Stimulated activated CD8-positive, alpha-beta memory T cell treated with anti-CD3 and anti-CD28 coated beads, Interleukin-4, amount 100 ng/mL, for 4 hours (primary cell): ENCODE measurements at places on chromosomes 12 and 14.

GRCh38 chr12:52335598-52336262, 14.5 kb upstream of the KRT83 start:
- DNase-seq = no peak

GRCh38 chr14:102775855-102776760, 1.1 kb upstream of the TRAF3 start:
- no peak for DNase-seq

DNA sequence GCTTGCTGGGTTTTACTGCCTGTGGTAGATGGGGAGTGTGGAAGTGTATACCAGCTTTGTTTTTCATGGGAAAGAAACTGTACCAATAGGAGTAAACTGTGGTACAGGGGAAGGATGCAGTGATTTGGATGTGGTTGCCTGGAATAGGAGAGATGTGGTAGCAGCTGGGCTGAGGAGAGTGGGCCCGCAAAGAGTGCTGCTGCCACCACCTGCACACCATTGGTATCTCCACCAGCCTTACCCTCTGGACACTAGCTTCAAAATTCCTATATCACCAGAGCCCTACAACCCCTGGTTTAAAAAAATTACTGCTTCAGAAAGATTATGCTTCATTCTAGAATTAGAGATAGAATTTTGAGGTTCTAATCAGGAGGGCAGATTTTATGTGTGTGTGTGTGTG, 53.6 kb downstream of the AKAP6 start:
- no peak for DNase-seq

- no peak for DNase-seq
These were observed 12.3 kb upstream of the CALM1 start for GRCh38 chr14:90384543-90384911.

DNA sequence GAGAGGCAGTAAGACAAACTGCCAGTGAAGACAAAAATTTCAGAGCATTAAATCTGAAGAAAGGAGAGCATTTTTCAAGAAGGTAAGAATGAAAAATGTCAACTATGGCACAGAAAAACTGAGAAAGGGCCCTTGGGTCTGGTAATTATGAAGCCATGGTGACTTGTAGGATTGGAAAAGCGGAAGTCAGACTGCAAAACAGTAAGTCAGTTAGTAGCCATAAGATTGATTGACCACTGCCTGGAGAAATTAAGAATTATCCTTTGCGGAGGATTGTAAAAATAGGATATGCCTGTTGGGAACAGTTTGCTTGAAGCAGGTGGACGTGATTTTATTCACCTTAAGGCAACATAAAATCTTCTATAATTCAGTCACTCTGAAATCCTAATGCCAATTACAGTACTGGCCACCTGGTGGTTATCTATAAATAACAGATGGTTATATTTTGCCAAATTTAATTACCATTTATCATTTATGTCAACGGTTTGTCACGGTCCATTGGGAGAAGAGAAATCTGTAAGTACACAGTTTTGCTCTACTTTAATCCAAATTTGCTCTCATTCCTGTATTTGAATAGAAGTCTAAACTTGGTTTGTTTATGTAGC, 127.1 kb upstream of the CNTN1 start:
- DNase-seq = no peak

DNA sequence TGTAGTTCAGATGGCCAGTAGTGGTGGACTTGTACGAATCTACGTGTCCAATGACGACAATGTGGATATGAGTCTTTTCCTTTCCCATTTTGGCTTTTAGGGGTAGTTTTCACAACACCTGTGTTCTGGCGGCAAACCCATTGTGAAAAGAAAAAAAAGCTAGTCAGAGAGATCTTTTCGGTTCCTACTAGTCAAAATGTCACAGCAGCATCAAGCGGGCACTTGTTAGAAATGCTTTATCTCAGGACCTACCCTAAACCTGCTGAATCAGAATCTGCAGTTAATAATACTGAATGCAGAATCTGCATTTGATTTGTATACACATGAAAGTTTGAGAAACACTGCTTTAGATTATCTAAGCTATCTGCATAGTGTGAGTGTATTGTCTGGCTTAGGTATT, 18.3 kb downstream of the AEBP2 start:
- DNase-seq = no peak

DNA sequence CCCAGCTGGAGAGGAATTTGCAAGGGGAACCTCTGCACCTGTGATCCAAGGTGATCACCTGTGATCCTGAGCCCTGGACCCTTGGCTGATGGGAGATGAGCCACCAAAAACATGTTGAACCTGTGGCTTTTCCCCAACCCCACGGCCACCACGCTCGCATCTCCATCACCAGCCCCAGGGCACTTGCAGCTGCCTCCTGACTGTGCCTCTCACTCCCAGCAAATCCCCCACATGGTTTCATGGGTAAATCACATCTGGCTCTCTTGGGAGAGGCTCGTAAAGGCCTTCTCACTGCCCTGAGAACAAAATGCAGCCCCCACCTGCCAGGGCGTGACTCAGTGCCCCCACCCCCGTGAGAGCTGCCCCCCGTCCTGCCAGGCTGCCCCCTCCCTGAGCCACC, 76.0 kb downstream of the RFLNA start:
- no peak for DNase-seq

DNA sequence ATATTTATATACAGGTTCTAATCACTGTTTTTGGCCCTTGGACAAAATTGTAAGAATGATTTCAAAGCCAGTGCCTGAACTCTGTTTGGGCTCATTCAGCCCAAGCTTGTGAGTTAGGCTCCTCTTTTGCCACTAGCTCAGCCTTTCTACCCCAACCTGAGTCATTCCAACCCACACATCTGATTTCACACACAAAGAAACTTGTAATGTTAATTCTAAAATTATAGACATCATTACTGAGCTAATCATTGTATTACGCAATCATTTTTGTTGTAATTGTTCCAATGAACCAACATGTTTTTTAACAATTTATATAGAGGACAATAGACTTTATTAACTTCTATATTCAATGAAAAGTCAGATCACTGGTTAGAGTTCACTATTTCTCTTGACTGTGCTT, 441.1 kb downstream of the ETNK1 start:
- DNase-seq = no peak

GRCh38 chr14:23109769-23110168, 5.0 kb upstream of the CIROP start:
- DNase-seq = no peak

DNA sequence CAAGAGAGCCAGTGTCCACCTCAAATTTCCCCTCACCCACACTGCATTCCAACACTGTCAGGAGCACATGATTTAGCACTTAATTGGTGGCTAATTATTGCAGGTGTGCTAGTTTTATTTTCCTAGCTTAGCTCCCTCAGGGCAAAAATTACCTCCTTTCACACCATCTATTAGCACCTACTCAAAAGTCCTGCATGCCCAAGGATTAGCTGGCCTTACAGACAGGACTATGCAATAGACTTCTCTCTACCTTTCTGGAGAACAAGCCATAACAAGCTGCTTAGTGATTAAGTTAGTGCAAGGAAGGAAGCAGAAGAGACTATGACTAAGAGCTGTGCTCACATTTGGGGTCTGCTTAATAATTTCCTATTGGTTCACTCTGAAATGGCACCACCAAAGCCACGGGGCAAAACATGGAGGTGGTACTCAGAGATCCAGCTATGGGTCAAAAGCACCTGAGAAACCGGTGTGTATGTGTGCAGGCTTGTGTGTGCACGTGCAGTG, 69.5 kb downstream of the STON2 start:
- DNase-seq = no peak

DNA sequence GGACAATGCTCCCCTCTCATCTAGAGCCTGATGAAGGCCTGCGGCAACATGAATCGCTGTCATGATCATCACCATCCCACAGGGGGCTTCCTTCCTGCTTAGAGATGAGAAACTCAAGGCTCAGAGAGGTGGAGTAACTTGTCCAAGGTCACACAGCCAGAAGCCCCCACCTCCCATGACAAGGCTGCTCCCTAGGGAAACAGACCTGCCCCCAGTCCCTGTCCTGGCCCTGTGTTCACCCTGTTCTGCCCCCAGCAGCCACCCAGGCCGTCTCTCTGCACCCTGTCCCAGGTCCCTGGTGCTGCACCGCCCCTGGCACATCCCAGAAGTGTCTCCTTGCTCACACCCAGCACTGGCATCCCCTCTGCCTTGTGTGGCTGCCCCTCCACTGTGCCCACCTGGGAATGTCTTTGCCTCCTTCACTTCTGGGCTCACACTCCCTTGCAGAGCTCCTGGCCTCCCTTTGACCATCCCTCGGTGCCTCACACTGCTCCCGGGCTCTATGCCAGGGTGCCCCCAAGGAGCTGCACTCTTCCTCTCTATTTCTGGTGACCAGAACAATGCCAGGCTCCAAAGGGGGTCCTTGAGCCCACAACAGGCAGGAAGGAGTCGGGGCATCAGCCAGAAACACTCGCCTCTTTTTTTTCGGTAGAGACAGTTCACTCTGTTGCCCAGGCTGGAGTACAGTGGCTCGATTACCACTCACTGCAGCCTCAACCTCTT, 70.5 kb downstream of the BCL11B start:
- DNase-seq = no peak

GRCh38 chr12:12399161-12399560, 42.3 kb downstream of the BORCS5 start:
- no peak for DNase-seq

DNA sequence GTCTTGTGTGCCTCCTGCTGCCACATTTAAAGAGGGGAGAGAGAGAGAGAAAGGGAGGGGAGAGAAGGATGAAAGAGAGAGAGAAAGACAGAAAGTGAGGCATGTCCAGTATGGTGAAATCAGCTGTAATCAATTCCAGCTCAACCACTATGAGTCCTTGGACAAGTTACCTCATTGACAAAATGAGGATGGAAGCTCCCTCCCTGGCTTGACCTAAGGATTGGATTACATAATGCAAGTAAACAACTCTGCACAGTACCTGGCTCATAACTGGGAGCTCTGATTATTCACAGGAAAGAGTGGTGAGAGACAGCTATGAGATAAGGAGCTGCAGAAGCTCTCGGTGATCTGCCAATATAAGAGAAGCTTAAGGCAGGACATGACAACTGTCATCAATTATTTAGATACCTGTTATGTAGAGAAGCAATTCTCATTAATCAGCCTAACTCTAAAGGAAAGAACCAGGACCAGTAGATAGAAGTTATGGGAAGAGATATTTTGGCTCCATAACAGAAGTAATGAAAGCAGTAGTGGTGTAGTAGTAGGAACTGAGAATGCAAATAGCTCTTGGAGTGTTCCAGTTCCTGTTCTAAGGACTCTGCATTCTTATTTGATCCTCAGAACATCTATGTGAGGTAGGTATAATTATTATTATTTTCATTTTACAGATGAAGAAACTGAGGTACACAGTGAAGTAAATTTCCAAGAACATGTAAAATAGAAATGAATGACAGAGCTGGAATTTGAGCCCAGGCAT, 791.6 kb downstream of the DIO2 start:
- DNase-seq = no peak

- DNase-seq = no peak
These were observed 49.9 kb downstream of the ITPR2 start for GRCh38 chr12:26783131-26783526.

DNA sequence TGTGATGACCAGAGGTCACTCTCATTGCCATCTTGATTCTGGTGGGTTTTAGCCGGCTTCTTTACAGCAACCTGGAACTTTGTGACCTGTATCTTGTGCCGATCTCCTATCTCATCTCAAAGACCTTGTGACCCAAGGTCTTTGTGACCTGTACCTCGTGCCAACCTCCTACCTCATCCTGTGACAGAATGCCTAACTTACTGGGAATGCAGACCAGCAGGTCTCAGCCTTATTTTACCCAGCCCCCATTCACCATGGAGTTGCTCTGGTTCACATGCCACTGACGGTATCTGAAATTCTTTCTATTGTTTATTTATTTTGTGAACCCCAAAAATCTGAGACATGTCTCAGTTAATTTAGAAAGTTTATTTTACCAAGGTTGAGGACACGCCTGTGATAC, 7.4 kb upstream of the HSPB8 start:
- DNase-seq = no peak

DNA sequence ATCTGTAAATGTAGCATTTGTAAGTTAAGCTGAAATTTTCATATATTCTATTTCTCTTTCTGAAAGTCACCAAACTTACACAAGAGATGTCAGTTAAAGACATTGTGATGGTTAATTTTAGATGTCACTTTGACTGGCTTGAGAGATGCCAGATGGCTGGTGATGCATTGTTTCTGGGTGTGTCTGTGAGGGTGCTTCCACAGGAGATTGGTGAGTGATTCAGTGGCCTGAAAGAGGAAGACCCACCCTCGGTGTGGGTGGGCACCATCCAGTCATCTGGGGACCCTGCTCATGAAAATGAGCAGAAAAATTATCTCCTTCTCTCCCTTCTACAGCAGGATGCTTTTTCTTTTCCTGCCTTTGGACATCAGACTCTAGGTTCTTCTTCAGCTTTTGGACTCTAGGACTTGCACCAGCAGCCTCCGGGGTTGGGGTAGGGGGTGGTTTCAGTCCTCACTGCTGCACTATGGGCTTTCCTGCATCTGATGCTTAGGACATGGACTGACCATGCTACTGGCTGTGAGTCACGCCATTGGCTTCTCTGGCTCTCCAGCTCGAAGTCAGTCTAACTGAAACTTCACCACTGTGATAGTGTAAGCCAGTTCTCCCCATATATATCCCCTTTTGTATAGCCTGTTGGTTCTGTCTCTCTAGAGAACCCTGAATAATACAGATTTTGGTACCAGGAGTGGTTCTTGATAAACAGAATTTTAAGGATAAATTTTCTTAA, 20.9 kb downstream of the PDE6H start:
- no peak for DNase-seq

DNA sequence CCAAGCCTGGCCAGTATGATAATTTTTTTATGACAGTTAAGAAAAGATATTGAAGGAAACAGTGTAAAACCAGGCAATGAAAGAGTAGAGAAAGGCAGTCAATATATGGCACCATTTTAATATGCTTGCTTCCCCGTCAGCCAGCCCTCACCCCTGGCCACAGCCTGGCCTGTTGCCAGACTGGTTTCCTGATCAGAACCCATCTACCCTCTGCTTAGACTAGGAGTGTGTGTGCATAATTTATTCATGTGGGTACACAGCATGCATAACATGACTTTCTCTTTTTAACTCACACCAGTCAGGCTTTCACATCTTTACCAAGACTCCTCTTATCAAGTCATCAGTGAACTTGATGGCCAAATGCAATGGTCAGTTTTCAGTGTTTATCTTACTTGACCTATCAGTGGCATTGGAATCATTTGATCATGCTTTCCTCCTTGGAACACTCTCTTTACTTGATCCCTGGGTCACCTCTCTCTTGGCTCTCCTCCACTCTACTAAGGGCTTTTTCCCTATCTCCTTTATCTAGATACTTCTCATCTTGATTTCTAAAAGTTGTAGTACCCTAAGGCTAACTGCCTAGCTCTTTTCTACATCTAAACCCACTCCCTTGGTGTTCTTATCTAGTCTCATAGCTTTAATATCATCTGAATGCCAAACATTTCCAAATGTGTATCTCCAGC, 10.0 kb upstream of the GPR19 start:
- no peak for DNase-seq

GRCh38 chr14:72649603-72650227, 244.2 kb downstream of the DPF3 start:
- no peak for DNase-seq
